ENCODE measurements at places on chromosomes 1 and 21. TPM values are rescaled to one million over a fixed set of nuclear protein-coding genes. Genes with fewer than 3 reads are reported as not detected.

GRCh38 chr1:31422505-31423319 lies 9.7 kb downstream of the SERINC2 start:
- DNase-seq = peak; percentile 84

DNA sequence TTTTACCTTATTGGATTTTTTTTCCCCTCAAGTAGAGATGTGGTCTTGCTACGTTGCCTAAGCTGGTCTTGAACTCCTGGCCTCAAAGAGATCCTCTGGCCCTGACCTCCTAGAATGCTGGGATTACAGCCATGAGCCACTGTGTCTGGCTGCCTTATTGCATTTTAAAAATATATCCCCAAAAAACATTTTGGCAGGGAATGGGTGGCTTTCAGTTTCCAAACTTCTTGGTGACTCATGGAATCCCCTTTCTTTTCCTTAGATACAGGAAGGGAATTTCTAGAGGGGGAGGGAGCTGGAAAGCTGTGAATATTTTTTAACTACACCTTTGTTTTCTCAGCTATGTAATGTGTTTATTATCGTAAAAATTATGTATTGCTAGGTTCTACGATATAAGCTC lies 73.3 kb downstream of the SNRPE start:
- no peak for DNase-seq

- no peak for DNase-seq
Observed at GRCh38 chr21:16908077-16908476, 604.8 kb upstream of the CXADR start.

DIO1 gene
- total RNA-seq = not detected

HMGCL gene
- 45.2 TPM for total RNA-seq

ARHGAP29 gene
- 11.9 TPM for total RNA-seq

Measured in mucosa of descending colon (tissue), 3 donors.